Liver (tissue), 10 donors: ENCODE measurements at places on chromosomes 5 and 9. TPM values are rescaled to one million over a fixed set of nuclear protein-coding genes. Genes with fewer than 3 reads are reported as not detected.

DNA sequence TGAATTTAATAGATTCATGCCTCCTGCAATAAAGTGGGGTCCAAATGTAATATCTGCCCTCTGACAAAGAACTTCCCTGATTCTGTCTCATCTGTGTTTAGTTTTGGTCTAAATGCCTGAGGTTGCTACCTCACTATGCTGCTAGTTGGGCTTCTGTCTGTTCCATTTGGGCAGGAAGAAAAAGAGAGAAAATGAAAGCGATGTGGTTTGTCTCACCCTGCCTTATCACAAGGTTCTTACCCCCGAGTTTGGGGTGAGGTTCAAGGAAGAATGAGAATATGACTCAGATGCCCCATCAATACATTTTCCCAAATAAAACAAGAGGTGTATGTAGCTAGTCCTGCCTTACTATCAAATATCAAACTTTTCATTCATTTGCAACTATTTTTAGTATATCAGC is 132.1 kb upstream of the MTAP start:
- no peak for DNase-seq

DNA sequence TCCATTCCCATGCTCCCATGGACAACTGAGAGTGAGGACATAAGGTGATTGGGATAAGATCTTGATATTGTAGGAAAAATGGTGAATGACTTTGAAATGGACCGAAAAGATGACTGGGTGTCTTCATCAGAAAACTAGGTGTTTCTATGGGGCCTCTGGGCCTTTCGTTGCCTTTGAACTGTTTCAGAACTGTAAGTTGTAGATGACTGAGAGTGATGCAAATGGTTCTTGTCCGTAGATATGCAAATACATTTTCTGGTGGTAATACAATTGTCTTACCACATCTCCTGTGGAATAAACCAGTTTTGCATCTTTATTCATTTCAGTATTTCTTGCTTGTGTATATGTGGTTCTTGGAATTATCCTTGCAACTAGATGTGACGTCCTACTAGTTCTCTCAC is 16.0 kb upstream of the TEX48 start:
- DNase-seq, result no peak

The SCGB3A2 gene
- not detected for total RNA-seq

The THBS4 gene
- total RNA-seq, result 0.08 TPM

- no peak for DNase-seq
Measured at GRCh38 chr5:66361070-66361469, 217.0 kb downstream of the SREK1 start.

The CORO2A gene
- total RNA-seq, result 1.3 TPM

DNA sequence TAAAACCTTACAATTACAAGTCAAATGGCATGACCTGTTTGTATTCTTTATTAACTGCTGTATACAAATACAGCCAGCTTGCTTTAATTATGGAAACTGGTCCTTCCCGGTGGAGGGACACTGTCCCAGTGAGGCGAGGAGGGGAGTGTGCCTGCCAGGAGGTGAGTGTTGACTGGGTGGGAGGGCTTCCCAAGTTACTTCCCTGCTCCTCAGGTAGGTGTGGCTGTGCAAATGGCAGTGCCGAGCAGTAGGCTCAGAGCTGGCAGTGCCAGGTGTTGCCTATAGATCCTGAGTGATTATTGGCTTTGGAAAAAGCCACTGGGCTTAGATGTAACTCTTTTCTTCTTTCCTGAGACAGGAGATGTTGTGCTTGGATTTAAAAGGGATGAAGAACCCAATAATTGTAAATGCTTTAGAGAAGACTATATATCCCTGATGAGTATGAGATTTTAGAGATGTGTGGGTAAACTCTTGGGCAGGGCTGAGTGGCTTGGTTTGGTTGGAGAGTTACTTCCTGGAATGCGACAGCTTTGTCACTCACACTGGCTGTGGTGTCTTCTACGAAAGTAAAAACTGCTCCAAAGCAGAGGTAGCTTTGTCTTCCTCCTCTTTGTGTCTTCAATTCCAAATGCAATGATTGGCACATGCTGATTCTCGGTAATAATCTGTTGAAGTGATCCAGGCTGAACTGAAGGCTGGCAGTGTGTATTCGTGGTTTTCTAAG is 43.7 kb downstream of the GLRX start:
- no peak for DNase-seq
